ENCODE measurements at places on chromosomes 7 and 10. TPM values are rescaled to one million over a fixed set of nuclear protein-coding genes. Genes with fewer than 3 reads are reported as not detected.

DNA sequence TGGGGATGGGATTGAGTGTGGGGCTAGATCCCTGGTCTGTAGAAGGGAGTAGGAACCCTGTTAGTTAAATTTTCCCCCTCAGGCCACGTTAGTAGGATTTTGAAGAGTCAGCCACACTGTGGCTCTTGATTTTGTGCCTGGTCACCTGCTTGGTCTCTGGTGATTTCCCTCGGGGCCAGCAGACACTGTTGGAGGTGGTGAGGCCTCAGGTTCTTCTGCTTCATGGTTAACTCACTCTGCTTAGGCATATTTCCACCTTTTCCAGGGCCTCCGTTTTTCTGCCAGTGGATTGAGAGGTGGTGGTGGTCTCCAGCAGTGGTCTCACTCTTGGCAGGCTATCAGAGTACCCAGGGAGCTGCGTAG lies 4.1 kb downstream of the TSPAN14 start:
- no peak for DNase-seq

DNA sequence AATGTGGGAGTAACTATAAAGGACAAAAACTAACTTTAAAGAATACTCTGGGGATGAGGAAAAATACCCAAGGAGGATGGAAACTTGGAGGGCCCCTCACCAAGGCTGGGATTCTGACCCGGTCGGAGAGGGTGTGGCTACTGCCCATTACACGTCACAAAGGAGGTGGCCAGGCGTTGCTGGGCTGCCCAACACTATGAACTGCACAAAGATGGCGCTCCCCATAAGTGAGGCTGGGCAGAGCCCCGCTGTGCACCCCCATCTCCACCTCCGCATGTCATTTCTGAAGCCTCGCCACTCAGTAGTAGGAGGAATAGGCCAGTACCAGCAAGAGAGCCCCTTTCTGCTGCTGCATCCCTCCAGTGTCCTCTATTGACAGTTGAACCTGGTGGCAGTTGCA lies 290.1 kb upstream of the ZNF32 start:
- no peak for DNase-seq

GRCh38 chr7:34823650-34824258 lies 165.7 kb downstream of the NPSR1 start:
- peak; percentile 55 for DNase-seq

- DNase-seq = no peak
Observed at GRCh38 chr7:129640400-129640799, 28.9 kb downstream of the NRF1 start.

DNA sequence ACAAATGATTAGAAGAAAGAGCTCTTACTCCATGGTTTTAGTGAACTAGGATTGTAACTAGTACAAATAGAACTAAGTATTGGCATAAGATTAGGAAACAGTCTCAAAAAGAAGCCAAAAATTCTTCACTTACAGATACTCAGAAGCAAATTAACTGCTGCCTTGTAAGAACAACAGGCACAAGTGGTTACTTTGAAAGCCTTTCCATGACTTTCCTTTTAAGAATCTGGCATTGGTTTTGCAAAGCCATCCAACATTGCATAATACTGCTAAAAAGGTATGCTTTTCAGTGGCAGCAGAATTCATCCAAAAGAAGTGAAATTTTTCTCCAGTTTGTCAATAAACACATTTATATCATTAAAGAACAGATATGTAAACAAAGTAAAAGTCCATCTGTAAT lies 126.8 kb upstream of the ODAD2 start:
- no peak for DNase-seq

DNA sequence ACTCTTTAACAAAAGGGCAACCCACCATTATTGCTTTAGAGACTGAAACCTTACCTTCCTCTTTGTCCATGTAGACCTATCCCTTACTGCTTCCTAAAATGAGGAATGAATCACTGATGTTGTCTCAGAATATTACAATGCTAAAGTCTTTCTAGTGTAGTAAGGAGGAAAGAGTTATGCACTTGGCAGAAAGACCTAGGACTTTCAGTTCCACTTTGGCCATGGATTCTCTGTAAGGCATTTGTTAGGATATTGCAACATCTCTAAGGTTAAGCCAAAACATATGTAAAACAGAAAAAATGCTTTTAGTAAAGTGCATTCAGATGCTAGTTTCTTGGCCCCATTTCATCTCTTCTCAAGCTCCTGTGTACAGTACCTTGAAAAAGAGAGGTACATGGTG lies 230.9 kb downstream of the PARD3 start:
- no peak for DNase-seq

GRCh38 chr7:27888736-27889135 lies 148.8 kb downstream of the TAX1BP1 start:
- no peak for DNase-seq

GRCh38 chr10:125672884-125673283 lies 10.1 kb downstream of the TEX36 start:
- DNase-seq = no peak

GRCh38 chr7:127946847-127947246 lies 84.4 kb downstream of the LRRC4 start:
- DNase-seq = no peak

DNA sequence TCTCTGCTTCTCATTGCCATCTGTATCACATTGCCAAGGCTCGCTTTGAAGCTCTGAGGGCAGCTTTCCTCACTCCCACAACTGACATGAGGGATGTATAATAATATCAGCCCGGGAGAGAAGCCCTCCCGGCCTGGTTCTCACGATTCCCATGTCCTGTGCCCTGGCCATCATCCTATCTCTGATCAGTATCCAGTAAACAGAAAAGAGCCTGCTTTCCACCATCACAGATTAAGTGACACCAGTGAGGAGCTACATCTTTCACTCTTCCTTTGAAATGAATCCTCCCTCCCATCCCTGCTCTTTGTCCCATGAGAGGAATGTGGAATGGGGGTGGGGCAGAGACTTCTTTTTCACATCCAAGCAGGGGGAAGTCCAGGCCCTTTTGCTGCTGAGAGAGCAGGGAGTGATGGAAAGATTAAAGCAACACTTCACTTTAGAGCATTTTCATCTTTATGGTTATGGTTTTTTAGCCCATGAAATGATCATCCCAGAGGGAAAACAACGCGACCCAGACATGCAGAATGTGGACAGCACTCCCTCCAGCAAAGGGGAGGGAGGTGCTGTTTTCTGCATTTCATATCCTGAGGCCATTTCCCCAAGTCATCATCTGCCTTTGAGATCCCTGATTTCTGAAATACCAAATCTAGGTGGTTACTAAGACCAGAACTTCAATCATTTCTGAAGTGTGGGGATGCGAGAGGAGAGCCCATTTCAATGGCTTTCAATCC lies 84.6 kb upstream of the LYZL1 start:
- DNase-seq = no peak

GRCh38 chr10:78692071-78692470 lies 376.7 kb upstream of the ZMIZ1 start:
- DNase-seq = no peak

- no peak for DNase-seq
Observed at GRCh38 chr10:43158636-43159035, 20.4 kb downstream of the CSGALNACT2 start.

- DNase-seq = no peak
Observed at GRCh38 chr7:36928311-36928710, 204.0 kb upstream of the AOAH start.

DNA sequence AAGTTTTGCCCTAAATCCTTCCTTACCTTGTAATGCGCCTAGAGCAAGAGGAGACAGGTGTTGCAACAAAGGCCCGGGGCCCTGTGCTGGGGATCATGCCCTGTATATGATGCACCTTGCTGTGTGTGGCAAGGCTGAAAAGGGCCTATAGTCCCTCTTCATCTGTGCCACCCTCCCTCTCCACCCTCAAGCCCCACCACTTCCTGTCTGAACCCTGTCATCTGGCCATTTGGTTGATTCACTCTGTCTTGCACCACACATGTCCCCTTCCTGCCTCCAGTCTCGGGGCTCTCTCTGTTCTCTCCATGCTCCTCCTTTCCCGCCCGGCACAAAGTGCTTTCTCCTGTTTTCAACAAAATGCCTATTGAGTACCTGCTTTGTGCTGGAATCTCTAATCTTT lies 11.5 kb upstream of the MALSU1 start:
- DNase-seq = no peak

GRCh38 chr10:51340366-51340765 lies 266.1 kb downstream of the PRKG1 start:
- DNase-seq = no peak

DNA sequence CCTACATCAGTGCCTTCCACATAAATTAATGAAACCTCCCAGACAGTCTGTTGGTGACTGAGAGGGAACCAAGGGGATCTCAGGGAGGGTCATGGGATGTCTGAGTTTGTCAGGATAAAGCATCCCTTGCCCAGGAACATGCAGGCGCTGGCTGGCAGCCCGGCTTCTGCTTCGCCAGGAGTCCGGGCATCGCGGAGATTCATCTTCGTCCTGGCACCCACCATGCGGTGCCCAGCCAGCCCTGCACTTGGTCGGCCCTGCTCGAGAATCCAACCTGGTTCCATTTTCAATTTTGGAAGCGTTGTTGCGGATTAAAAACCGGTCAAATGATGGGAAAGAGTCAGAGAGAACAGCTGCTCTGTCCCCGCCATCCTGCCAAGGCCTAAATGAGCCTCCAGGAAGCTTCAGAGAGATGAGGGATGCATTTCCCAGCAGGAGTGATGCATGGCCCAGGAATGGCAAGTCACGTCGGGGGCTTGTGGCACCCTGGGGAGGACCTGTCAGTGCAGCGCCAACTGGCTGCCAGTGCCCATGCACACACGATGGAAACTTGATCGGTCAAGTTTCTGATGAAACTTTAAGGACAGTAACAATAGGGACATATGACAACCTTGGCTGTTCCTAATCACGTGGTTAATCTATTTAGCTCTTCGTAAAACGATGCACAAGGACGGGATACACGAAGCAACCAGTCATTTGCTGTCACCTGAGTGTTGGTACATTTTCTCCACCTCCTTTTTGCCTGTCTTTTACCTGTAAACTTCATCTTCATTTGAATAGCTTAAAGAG lies 260.8 kb upstream of the MKI67 start:
- DNase-seq = no peak

- DNase-seq = peak; percentile 78
Observed at GRCh38 chr10:60733517-60733822, 44.8 kb upstream of the CDK1 start.

DNA sequence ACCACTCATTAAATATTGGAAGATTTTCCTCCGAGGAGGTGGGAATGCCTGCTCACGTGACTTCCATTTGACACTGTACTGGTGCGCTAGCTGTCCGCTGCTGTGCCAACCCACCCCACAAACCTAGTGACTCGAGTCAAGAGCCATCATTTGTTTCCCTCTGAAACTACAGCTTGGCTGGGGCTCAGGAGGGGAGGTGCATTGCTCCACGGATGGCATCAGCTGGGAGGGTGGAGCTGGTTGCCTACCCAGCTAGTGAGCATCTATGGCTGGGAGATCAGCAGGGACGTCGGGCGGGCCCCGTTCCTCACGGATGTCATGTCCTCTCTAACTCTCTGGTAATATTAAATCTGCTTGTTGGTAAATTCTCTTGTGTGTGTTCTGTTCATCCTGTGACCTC lies 9.5 kb upstream of the FOXL3 start:
- no peak for DNase-seq

GRCh38 chr10:101172741-101173140 lies 41.6 kb downstream of the TLX1 start:
- no peak for DNase-seq

DNA sequence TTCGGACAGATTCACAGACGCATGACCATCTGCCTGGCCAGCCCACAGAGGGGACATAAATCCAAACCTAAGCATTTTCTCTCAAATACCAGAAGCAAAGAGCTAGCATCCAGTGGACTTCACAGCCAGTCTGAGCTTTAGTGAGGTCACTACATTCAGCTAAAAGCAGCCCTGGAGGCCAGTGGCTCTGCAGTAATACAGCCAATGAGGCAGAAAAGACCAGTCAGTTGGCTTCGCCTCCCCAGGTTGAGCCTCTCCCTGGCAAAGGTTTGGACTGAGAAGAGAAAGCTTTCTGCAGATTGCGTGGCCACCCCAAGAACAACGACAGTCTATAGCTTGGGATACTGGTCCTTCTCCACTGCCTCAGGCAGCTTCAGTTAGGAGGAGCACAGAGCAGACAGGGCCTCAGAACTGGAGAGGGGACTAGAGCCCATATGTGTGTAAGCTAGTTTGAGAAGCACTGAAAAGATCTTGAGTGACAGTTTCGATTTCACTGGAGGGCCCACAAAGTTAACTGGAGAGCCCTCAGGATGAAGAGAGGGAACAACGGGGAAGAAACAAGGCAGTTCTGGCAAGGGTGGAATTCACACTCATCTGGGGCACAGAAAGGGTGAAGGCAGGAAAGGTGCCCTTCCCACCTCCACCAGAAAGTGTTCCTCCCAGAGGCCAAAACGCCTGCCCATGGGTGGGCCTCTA lies 3.8 kb downstream of the WDR91 start:
- no peak for DNase-seq

GRCh38 chr7:71155236-71155635 lies 23.3 kb downstream of the GALNT17 start:
- no peak for DNase-seq

- no peak for DNase-seq
Observed at GRCh38 chr7:127187740-127188139, 65.0 kb downstream of the GRM8 start.

GRCh38 chr10:75187961-75188426 lies 22.6 kb upstream of the VDAC2 start:
- DNase-seq = peak; percentile 68

GRCh38 chr10:101236376-101237080 lies 7.3 kb upstream of the LBX1 start:
- no peak for DNase-seq

TRPV5 gene
- not detected for total RNA-seq

ANXA8L1 gene
- not detected for total RNA-seq

FLNC gene
- total RNA-seq = 90.1 TPM

SPOCK2 gene
- total RNA-seq = 11.7 TPM

SLC16A12 gene
- 0.27 TPM for total RNA-seq

MOSPD3 gene
- 39.6 TPM for total RNA-seq

TUBB8 gene
- total RNA-seq = not detected

ACSL5 gene
- total RNA-seq = 137 TPM
